ENCODE measurements at places on chromosomes 4 and X.

- H3K4me3 ChIP-seq, result no peak overlapping the region
- peaks cover 4% of the 10 kb centered on the region for H3K27me3 ChIP-seq
- DNase-seq, result no peak
- H3K36me3 ChIP-seq, result peaks cover 16% of the 10 kb centered on the region
These were observed 48.5 kb downstream of the APOOL start for GRCh38 chrX:85052205-85052604.

DNA sequence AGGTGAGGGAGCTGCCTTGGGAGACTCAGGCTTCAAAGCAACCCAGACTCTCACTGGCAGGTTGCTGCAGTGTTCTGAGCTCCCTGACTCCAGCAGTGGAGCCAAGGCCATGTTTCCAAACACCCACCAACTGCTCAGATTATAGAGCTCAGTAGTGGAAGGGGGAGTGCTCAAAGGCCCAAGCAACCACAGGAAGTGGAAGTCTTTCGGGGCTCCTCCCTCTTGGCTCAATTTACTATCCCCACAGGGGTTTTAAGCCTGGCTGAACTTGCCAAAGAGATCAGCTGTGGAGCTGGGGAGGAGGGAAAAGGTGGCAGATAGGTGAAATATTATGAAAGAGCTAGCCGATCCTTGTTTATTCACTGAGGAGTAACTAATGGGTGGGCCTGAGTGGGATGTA is 82.5 kb downstream of the HPRT1 start:
- DNase-seq, result no peak
- no peaks in the 10 kb centered on the region for H3K4me1 ChIP-seq
- no peak overlapping the region for H3K4me3 ChIP-seq
- H3K27me3 ChIP-seq, result peaks cover 72% of the 10 kb centered on the region
- no peaks in the 10 kb centered on the region for H3K36me3 ChIP-seq

GRCh38 chrX:16930392-16930791 is 16.1 kb upstream of the REPS2 start:
- H3K27ac ChIP-seq, result no peak overlapping the region
- peaks cover 68% of the 10 kb centered on the region for H3K27me3 ChIP-seq
- no peak for DNase-seq

DNA sequence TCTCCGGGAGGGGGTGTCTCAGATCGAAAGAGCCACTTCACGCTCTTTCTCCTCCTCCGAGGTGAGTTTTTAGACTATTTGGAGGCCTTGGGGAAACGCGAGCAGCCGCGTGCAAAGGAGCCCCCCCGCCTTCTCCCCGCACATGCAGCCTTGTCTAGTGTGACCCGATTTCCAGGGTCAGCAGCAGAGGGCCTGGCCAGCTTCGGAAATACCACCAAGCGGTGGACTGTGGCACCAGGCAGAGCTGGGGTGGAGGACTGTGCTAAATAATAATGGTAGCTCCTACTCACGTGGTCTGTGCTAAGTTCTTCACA is 79.3 kb upstream of the BCOR start:
- H3K36me3 ChIP-seq, result peaks cover 28% of the 10 kb centered on the region
- peak overlapping the region; percentile 96 for H3K27ac ChIP-seq

- no peak for DNase-seq
These were observed 57.8 kb downstream of the AFM start for GRCh38 chr4:73539386-73539785.

- H3K4me1 ChIP-seq, result peaks cover 7% of the 10 kb centered on the region
- no peak overlapping the region for H3K27ac ChIP-seq
- no peak overlapping the region for H3K4me3 ChIP-seq
- no peaks in the 10 kb centered on the region for H3K36me3 ChIP-seq
These were observed 342.4 kb downstream of the BCOR start for GRCh38 chrX:39755143-39756032.

- peak; percentile 35 for DNase-seq
- H3K27ac ChIP-seq, result no peak overlapping the region
- no peaks in the 10 kb centered on the region for H3K36me3 ChIP-seq
- H3K27me3 ChIP-seq, result no peaks in the 10 kb centered on the region
These were observed 189.1 kb upstream of the C1QTNF7 start for GRCh38 chr4:15238720-15239119.

GRCh38 chr4:168853770-168854169 is 156.3 kb downstream of the CBR4 start:
- H3K27ac ChIP-seq, result no peak overlapping the region
- peaks cover 8% of the 10 kb centered on the region for H3K4me1 ChIP-seq
- H3K27me3 ChIP-seq, result peaks cover 7% of the 10 kb centered on the region
- no peak overlapping the region for H3K4me3 ChIP-seq
- H3K36me3 ChIP-seq, result no peaks in the 10 kb centered on the region
- no peak for DNase-seq

DNA sequence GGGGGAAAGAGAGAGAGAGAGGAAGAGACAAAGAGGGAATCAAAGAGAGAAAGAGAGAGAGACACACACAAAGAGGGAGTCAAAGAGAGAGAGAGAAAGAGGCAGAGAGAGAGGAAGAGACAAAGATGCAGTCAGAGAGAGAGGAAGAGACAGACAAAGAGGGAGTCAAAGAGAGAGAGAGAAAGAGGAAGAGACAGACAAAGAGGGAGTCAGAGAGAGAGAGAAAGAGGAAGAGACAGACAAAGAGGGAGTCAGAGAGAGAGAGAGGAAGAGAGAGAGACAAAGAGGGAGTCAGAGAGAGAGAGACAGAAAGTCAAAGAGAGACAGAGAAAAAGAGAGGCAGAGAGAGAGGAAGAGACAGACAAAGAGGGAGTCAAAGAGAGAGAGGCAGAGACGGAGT is 45.5 kb downstream of the MAGEA9 start:
- no peak for DNase-seq
- H3K27me3 ChIP-seq, result peaks cover 80% of the 10 kb centered on the region
- H3K4me3 ChIP-seq, result no peak overlapping the region
- H3K4me1 ChIP-seq, result peaks cover 20% of the 10 kb centered on the region
- H3K36me3 ChIP-seq, result no peaks in the 10 kb centered on the region
- no peak overlapping the region for H3K27ac ChIP-seq

DNA sequence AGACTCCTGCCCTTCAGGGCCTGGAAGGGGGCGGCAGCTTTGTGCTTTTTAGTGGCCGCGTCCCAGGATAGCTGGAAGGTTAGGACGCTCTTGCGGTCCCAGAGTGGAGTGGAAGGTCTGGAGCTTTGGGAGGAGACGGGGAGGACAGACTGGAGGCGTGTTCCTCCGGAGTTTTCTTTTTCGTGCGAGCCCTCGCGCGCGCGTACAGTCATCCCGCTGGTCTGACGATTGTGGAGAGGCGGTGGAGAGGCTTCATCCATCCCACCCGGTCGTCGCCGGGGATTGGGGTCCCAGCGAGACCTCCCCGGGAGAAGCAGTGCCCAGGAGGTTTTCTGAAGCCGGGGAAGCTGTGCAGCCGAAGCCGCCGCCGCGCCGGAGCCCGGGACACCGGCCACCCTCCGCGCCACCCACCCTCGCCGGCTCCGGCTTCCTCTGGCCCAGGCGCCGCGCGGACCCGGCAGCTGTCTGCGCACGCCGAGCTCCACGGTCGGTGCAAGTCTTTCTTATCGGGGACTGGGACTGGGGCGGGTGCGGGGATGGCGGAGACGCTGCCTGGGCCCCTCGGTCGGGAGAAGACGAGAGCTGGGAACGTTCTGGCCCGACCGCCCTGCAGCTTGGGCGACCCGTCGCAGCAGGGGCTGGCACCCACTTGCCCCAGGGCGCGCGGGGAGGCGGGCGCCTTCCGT is at the start of gene EDNRA:
Gene EDNRA (plus strand): TSS at position 207 of the 686 bp plus-strand sequence. CDS start 4,585 bp downstream, outside the sequence.
- no peak within 1 kb of the TSS for H3K27ac ChIP-seq
- H3K4me3 ChIP-seq, result peak within 1 kb of the TSS; percentile 13
- DNase-seq, result no peak
- H3K27me3 ChIP-seq, result peaks cover 56% of the 10 kb centered on the region
- peaks cover 8% of the 10 kb centered on the region for H3K4me1 ChIP-seq
- no peaks in the 10 kb centered on the region for H3K36me3 ChIP-seq

- no peak overlapping the region for H3K27ac ChIP-seq
- no peak overlapping the region for H3K4me3 ChIP-seq
- H3K27me3 ChIP-seq, result no peaks in the 10 kb centered on the region
- DNase-seq, result no peak
- H3K4me1 ChIP-seq, result no peaks in the 10 kb centered on the region
These were observed 410.3 kb downstream of the RPA4 start for GRCh38 chrX:97294041-97294440.

DNA sequence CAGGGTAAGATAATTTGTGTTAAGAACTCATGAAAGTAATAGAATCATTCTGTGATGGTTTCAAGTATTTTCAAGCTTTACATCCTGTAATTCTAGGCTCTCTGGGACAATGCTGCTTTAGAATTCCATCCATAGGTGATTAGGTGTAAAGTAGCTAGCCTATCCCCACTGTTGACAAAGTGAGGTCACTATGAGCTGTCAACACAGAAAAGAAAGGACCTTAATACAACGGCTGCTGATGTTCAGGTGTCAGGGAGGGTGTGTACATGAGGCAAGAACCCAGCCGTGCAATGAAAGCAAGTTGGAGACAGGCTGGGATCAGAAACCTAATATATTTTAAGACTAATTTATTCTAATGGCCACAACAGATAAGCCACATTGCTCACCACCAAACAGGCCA is 36.8 kb upstream of the SH3RF1 start:
- peaks cover 5% of the 10 kb centered on the region for H3K27me3 ChIP-seq
- H3K27ac ChIP-seq, result no peak overlapping the region
- no peak for DNase-seq
- H3K4me3 ChIP-seq, result no peak overlapping the region

DNA sequence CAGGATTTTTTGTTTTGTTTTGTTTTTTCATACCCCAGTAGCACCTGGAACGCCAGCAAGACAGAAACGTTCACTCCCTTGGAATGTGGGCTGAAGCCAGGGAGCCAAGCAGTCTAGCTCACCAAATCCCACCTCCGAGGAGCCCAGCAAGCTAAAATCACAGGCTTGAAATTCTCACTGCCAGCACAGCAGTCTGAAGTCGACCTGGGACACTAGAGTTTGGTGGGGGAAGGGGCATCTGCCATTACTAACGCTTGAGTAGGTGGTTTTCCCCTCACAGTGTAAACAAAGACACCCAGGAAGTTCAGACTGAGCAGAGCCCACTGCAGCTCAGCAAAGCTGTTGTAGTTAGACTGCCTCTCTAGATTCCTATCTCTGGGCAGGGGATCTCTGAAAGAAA is 99.6 kb upstream of the FGF16 start:
- DNase-seq, result no peak
- no peak overlapping the region for H3K27ac ChIP-seq
- H3K27me3 ChIP-seq, result peaks cover 54% of the 10 kb centered on the region
- H3K4me3 ChIP-seq, result no peak overlapping the region

- H3K4me3 ChIP-seq, result no peak overlapping the region
- H3K4me1 ChIP-seq, result no peaks in the 10 kb centered on the region
- H3K27me3 ChIP-seq, result peaks cover 3% of the 10 kb centered on the region
- no peak overlapping the region for H3K27ac ChIP-seq
- DNase-seq, result no peak
These were observed 188.4 kb downstream of the PALLD start for GRCh38 chr4:168685136-168685809.

DNA sequence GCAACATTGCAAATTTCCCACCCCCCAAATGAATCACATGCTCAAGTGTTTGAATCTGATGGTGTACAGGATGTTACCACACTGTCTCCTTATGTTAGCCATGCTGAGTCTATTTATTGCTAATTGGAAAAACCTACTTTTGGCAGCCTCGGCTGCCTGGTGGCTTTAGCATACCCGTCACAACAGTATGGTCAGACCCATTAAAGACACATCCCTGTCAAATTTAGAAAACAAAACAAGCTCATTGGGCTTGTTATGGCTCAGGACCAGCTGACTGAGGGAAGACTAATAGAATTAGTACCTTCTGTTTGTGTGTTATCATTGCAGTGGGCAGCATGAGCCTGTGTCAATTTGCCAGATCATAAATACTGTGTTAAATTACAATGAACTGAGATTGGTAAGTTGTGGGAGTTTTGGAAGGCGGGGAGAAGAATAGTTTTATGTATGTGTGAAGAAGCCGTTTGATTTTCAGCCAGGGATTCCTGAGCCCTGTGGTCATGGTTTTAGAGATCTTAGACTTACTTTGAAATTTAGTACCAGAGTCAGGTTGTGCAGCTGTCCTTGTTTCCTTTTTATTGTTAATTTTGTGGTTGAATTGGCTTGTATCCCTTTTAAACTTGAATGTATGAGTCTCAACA is 66.8 kb downstream of the POLA1 start:
- no peaks in the 10 kb centered on the region for H3K4me1 ChIP-seq
- no peak for DNase-seq
- H3K27me3 ChIP-seq, result peaks cover 8% of the 10 kb centered on the region
- no peak overlapping the region for H3K27ac ChIP-seq
- peaks cover 80% of the 10 kb centered on the region for H3K36me3 ChIP-seq
- no peak overlapping the region for H3K4me3 ChIP-seq

- DNase-seq, result no peak
- H3K27me3 ChIP-seq, result peaks cover 15% of the 10 kb centered on the region
- no peak overlapping the region for H3K27ac ChIP-seq
- H3K4me3 ChIP-seq, result no peak overlapping the region
- H3K36me3 ChIP-seq, result peaks cover 71% of the 10 kb centered on the region
These were observed 12.1 kb upstream of the TREX2 start for GRCh38 chrX:153457827-153458466.

DNA sequence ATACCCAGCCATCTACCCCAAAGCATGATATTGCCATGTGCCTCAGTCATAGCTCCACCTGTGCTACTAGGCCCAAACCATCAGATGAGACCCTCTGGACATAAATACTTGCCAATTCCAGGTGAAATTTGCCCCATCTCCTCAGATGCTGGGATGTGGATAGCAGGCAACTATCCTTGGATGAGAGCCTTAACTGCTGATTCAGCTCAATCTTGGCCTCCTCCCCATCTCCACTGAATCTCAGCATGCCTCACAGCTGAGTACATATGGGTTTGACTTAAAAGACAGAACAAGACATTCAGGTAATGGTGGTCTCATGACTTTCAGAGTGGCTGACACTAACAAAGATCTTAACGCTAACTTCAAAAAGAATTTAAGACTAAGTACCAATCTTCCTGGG is 50.8 kb upstream of the KLHL13 start:
- H3K4me1 ChIP-seq, result no peaks in the 10 kb centered on the region
- DNase-seq, result no peak
- H3K4me3 ChIP-seq, result no peak overlapping the region
- peaks cover 25% of the 10 kb centered on the region for H3K27me3 ChIP-seq
- no peaks in the 10 kb centered on the region for H3K36me3 ChIP-seq

DNA sequence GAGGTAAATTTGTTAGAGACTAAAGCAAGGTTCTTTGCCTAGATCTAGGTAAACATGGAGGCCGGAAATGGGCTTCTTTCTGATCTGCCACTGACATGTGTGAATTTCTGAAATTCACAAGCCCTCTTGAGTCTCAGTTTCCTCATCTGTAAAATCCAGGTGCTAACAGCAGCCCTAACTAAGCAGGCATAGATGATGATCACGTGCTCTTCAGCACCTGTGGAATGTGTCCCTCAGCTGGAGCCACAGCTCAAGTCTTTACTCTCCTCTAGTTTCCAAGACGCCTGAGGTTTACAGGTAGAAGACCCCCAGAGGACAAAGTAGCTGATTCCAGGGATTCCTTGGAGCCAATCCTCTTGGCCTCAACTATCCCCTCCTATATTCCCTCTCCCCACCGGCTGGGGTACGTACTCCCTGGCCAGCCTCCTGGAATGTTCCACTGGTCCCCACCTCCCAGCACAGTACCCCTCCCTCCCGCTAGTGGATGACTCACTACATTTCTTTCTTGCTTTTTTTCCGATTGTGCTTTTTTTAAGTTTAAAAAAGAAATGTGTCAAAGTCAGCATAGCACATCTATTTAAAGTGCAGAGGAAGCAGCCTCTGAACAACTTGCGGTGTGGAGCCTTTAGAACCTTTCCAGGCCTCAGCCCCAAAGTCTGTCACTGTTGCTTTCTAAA is 98.4 kb downstream of the PHKA2 start:
- H3K4me3 ChIP-seq, result peak overlapping the region; percentile 68
- H3K27ac ChIP-seq, result peak overlapping the region; percentile 86
- no peaks in the 10 kb centered on the region for H3K36me3 ChIP-seq
- H3K27me3 ChIP-seq, result peaks cover 12% of the 10 kb centered on the region
- peak; percentile 41 for DNase-seq
